Right lobe of liver (tissue), 6 donors: ENCODE measurements at places on chromosomes 1 and 21. TPM values are rescaled to one million over a fixed set of nuclear protein-coding genes. Genes with fewer than 3 reads are reported as not detected.

The ASTN1 gene
- total RNA-seq, result 0.28 TPM

The CFHR5 gene
- 22.2 TPM for total RNA-seq

The GABRD gene
- total RNA-seq, result not detected

The CYP4A11 gene
- 207 TPM for total RNA-seq

The C1orf210 gene
- 2.1 TPM for total RNA-seq

The DCDC2B gene
- total RNA-seq, result not detected

The SELENON gene
- total RNA-seq, result 21.8 TPM

The RABIF gene
- 4.4 TPM for total RNA-seq

The S100A2 gene
- total RNA-seq, result not detected

The NFASC gene
- 3.2 TPM for total RNA-seq

The MYOG gene
- not detected for total RNA-seq

The LCE6A gene
- not detected for total RNA-seq

The URB1 gene
- total RNA-seq, result 8.1 TPM

The CCDC17 gene
- 0.81 TPM for total RNA-seq

The TRIM58 gene
- 5.5 TPM for total RNA-seq

The ABCA4 gene
- total RNA-seq, result 0.49 TPM

The LIN28A gene
- not detected for total RNA-seq

The MTARC2 gene
- 140 TPM for total RNA-seq

The RGS8 gene
- total RNA-seq, result not detected

The RNU1-4 gene
- 1,415 TPM for total RNA-seq

The CD1B gene
- not detected for total RNA-seq

The LRRC71 gene
- not detected for total RNA-seq

The ALDH4A1 gene
- total RNA-seq, result 364 TPM

The TCHHL1 gene
- total RNA-seq, result not detected

The RCAN3 gene
- total RNA-seq, result 1.2 TPM

The GREM2 gene
- 11.6 TPM for total RNA-seq

The PIGR gene
- total RNA-seq, result 134 TPM

The MPL gene
- not detected for total RNA-seq

The SPRR3 gene
- total RNA-seq, result not detected

The PLA2G5 gene
- 4.8 TPM for total RNA-seq

The OR2T12 gene
- total RNA-seq, result not detected

The PADI3 gene
- total RNA-seq, result not detected

The SOX13 gene
- 19.2 TPM for total RNA-seq

The RGS1 gene
- total RNA-seq, result 9.0 TPM

The CLCA4 gene
- 0.07 TPM for total RNA-seq

The BTBD8 gene
- 3.0 TPM for total RNA-seq

The NRDC gene
- 88.0 TPM for total RNA-seq

The CGN gene
- 37.3 TPM for total RNA-seq

The KCND3 gene
- total RNA-seq, result 14.5 TPM

The PGLYRP3 gene
- not detected for total RNA-seq

The SH2D5 gene
- not detected for total RNA-seq

The TNNI3K gene
- total RNA-seq, result not detected

The FCRL1 gene
- total RNA-seq, result 0.12 TPM

The NEGR1 gene
- total RNA-seq, result 0.07 TPM

The C1QC gene
- total RNA-seq, result 74.5 TPM

The VANGL1 gene
- total RNA-seq, result 4.5 TPM

The APOBEC4 gene
- not detected for total RNA-seq

The HUNK gene
- 0.12 TPM for total RNA-seq

The ANGPTL3 gene
- total RNA-seq, result 371 TPM

The CRYBG2 gene
- total RNA-seq, result 1.7 TPM

The KIRREL1 gene
- total RNA-seq, result 3.5 TPM

The GUCA2A gene
- not detected for total RNA-seq
